ENCODE measurements at places on chromosomes 12 and 14. TPM values are rescaled to one million over a fixed set of nuclear protein-coding genes. Genes with fewer than 3 reads are reported as not detected.

DNA sequence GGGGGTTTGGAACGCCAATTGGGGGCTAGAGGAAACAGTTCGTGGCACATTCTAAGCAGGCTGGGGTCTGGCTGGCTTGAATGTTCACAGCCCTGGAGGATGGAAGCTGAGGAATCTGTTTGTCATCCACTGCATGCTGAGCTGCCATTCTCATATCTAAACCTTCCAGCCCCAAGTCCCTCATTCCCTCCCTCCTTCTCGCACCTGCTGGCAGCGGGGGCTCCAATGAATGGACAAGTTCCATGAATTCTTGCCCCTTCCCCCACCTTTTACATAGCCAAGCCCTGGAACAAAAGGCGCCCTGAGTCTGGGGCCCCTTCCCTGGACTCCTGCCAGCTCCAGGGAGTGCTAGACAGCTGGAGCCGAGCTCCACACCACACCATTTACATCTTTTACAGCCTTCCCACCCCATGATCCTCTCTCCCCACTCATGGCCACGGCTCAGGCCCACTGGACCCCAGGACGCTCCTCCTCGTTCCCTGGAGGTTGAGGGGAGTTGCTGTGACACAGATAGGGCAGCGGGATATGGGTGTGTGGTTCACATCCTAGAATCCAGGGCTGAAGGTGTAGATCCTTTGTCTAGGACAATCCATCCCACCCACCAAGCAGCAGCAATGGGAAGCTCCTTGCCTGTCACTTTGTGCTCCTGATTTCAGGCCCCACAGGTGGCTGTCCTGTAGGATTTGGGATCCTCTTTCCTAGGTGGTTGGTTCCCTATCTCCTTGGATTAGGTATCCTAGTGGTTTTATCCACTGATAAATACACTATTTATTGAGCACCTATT, 21.7 kb upstream of the VRTN start:
- H3K27ac ChIP-seq, result no peak overlapping the region
- H3K36me3 ChIP-seq, result no peaks in the 10 kb centered on the region
- H3K4me1 ChIP-seq, result peaks cover 13% of the 10 kb centered on the region
- peak; percentile 26 for DNase-seq
- H3K27me3 ChIP-seq, result peaks cover 4% of the 10 kb centered on the region

DNA sequence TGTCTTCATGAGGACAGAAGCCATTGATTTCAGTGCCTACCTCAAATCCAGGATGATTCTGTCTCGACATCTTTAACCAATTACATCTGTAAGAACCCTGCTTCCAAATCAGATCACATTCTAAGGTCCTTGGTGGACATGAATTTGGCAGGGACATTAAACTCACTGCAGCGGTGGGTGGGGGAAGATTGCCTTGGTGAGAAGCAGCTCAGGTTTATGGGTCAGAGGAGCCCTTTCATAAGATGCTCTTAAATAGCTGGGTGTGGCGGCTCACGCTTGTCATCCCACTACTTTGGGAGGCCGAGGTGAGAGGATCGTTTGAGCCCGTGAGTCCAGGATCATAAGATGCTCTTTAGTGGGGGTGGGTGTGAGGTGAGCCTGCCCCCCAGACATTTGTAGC, 42.9 kb downstream of the ELK3 start:
- H3K27me3 ChIP-seq, result no peaks in the 10 kb centered on the region
- DNase-seq, result no peak
- H3K4me1 ChIP-seq, result peaks cover 7% of the 10 kb centered on the region
- no peak overlapping the region for H3K4me3 ChIP-seq

DNA sequence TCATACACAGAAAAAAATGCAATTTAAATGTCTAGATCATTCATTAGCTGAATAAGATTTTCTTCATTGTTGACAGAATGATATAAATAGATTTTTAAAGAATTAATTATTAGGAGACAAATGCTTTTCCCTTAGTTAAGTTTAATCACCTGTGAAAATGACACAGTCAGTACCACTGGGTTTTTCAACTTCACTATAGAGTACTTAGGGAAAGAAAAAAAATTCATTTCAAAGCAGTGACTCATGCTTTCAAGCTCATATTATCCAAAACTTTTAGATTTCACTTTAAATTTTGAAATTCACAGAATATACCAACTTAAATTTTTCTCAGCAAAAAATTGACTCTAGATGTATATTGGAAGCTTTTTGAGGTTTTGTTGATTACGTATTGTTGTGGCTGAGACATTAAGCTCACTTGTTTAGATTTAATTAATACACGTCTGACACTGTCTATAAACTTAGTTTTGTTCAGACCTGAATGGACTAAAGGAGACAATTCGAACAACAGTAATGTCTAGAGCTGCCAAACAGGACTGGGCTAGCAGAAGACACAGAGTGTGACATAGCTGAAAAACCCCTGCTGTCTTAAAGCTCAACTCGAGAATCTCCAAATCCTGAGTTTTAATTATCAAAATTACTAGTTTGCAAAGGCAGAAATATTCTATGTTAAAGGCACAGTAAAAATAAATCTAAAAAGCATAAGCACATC, 1.6 kb downstream of the MGAT4C start:
- no peak overlapping the region for H3K4me3 ChIP-seq
- no peak overlapping the region for H3K27ac ChIP-seq
- no peaks in the 10 kb centered on the region for H3K4me1 ChIP-seq
- DNase-seq, result no peak

GRCh38 chr12:57756406-57757341, 1.8 kb downstream of the MARCHF9 start:
- H3K36me3 ChIP-seq, result no peaks in the 10 kb centered on the region
- H3K4me1 ChIP-seq, result peaks cover 39% of the 10 kb centered on the region
- no peaks in the 10 kb centered on the region for H3K27me3 ChIP-seq
- H3K4me3 ChIP-seq, result peak overlapping the region; percentile 81

DNA sequence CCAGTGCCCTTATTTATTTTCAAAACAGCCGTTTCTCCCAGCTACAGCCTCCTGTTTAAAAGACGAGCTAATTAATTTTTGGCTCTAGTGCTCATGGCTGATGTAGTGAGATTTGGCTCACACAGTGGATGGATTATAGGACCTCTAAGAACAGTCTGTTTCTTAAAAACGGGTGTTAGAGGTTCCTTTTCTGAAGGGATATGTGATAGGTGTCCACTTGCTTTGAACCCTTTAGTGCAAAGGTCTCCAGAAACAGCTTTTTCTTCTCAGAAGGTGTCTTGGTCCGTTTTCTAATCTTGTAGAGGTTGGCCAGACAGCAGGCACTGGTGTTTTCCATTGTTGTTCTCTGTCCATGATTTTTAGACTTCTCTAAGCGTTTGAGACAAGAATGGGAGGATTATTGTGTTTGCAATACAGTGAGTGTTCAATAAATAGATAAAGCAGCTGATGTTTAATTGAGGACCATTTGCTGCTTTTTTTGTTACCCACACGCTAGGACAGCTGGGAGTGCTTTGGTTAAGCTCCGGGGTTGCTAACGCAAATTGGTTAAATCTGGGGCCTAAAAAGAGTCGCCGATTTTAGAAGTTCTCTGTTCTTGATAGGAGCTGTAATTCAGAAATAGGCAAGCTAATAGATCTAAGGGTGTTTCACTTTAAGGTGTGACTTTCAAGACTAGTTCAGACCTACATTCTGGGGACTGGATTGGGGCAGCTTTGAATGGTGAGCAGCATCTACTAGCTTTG, 1.0 kb downstream of the BORCS5 start:
- H3K4me3 ChIP-seq, result peak overlapping the region; percentile 93
- no peak for DNase-seq
- no peaks in the 10 kb centered on the region for H3K36me3 ChIP-seq
- peaks cover 44% of the 10 kb centered on the region for H3K4me1 ChIP-seq
- H3K27me3 ChIP-seq, result no peaks in the 10 kb centered on the region

GRCh38 chr12:48954841-48955501, 2.3 kb downstream of the ARF3 start:
- no peaks in the 10 kb centered on the region for H3K36me3 ChIP-seq
- no peak for DNase-seq
- no peaks in the 10 kb centered on the region for H3K27me3 ChIP-seq
- H3K27ac ChIP-seq, result no peak overlapping the region
- peaks cover 26% of the 10 kb centered on the region for H3K4me1 ChIP-seq
- H3K4me3 ChIP-seq, result no peak overlapping the region

- no peaks in the 10 kb centered on the region for H3K27me3 ChIP-seq
- H3K36me3 ChIP-seq, result no peaks in the 10 kb centered on the region
- peaks cover 87% of the 10 kb centered on the region for H3K4me1 ChIP-seq
- H3K4me3 ChIP-seq, result peak overlapping the region; percentile 53
- DNase-seq, result no peak
Measured at GRCh38 chr14:76962303-76962660, 66.2 kb downstream of the IRF2BPL start.

The TC2N gene
- not detected for total RNA-seq

The FITM1 gene
- 5.8 TPM for total RNA-seq

The LBHD2 gene
- total RNA-seq, result 0.72 TPM

The RPL10L gene
- not detected for total RNA-seq

Measured in HepG2 (cell line).